ENCODE measurements at places on chromosomes 2 and 18. TPM values are rescaled to one million over a fixed set of nuclear protein-coding genes. Genes with fewer than 3 reads are reported as not detected.

The BARD1 gene
- polyA plus RNA-seq: 2.4 TPM

The BOLA3 gene
- 8.0 TPM for polyA plus RNA-seq

The GPBAR1 gene
- 62.3 TPM for polyA plus RNA-seq

The C2orf92 gene
- polyA plus RNA-seq: not detected

The VPS54 gene
- polyA plus RNA-seq: 17.3 TPM

The SIX3 gene
- not detected for polyA plus RNA-seq

The GCKR gene
- not detected for polyA plus RNA-seq

The XDH gene
- not detected for polyA plus RNA-seq

The INPP1 gene
- polyA plus RNA-seq: 13.3 TPM

The CRYGB gene
- not detected for polyA plus RNA-seq

The SRD5A2 gene
- polyA plus RNA-seq: not detected

The NAT8 gene
- polyA plus RNA-seq: not detected

The TDRD15 gene
- polyA plus RNA-seq: not detected

The ARHGEF4 gene
- polyA plus RNA-seq: not detected

The IL37 gene
- not detected for polyA plus RNA-seq

The TXNDC9 gene
- polyA plus RNA-seq: 40.3 TPM

The C2orf76 gene
- polyA plus RNA-seq: 31.0 TPM

The SPDYA gene
- not detected for polyA plus RNA-seq

The IMPA2 gene
- polyA plus RNA-seq: 102 TPM

The ALK gene
- not detected for polyA plus RNA-seq

The FAM228A gene
- not detected for polyA plus RNA-seq

The C2orf66 gene
- not detected for polyA plus RNA-seq

The DTNA gene
- 0.53 TPM for polyA plus RNA-seq

The STPG4 gene
- polyA plus RNA-seq: 0.24 TPM

The FOXD4L1 gene
- polyA plus RNA-seq: not detected

The AGXT gene
- polyA plus RNA-seq: not detected

The FIGN gene
- not detected for polyA plus RNA-seq

The PRKAG3 gene
- not detected for polyA plus RNA-seq

The MC5R gene
- 0.12 TPM for polyA plus RNA-seq

The RAB6C gene
- not detected for polyA plus RNA-seq

The CCDC102B gene
- 1.4 TPM for polyA plus RNA-seq

The SLC11A1 gene
- polyA plus RNA-seq: 2,019 TPM

The ARL5A gene
- polyA plus RNA-seq: 74.5 TPM

The STK39 gene
- 2.7 TPM for polyA plus RNA-seq

The SPATA3 gene
- not detected for polyA plus RNA-seq

The CDKL4 gene
- polyA plus RNA-seq: not detected
